ENCODE measurements at places on chromosomes 1 and 21.

DNA sequence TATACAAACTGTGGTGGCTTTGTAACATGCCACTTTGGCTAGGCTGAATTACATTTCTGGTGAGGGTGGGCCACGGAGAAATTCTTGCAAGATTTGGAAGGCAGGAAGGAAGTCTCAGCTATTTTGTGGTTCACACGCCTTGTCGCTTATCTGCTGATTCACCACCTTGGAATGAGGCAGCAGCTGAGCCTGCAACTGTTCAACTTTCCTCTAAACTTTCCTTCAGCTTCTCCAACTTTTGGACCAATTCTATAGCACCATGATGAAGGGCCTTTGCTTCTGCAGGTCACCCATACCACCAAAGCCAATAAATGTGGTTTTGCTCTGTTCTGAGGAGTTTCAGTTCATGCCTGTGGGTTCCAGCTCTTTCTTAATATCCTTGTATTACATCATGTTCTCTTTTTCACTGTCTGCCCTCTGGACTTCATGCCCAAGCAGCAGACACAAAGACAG, 337.6 kb upstream of the SNX7 start:
- peak; percentile 1 for DNase-seq

DNA sequence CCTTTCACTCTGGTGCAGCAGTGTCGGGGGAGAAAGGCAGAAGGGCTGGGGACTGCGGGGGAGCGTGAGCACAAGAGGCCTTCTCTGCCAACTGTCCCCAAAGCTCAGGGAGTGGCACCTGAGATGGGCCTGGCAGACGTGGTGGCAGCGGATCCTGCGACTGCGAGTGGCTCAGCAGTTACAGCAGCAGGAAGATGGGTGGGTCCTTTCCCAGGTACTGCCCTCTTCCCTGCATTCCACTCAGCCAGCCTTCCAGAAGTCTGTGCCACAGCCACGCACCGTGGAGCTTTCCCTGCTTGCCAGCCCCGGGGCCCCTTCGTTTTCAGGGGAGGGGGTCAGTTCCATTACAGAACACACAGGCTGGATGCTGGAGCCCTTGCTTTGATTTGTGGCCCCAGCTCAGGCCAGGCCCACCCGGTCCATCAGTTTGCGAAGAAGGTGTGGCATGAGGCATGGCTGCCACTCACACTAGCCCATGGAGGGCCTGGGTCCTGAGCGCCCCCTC, 17.2 kb downstream of the MTHFR start:
- no peak for DNase-seq

GRCh38 chr1:12067900-12068821, 5.1 kb downstream of the TNFRSF8 start:
- DNase-seq = no peak

DNA sequence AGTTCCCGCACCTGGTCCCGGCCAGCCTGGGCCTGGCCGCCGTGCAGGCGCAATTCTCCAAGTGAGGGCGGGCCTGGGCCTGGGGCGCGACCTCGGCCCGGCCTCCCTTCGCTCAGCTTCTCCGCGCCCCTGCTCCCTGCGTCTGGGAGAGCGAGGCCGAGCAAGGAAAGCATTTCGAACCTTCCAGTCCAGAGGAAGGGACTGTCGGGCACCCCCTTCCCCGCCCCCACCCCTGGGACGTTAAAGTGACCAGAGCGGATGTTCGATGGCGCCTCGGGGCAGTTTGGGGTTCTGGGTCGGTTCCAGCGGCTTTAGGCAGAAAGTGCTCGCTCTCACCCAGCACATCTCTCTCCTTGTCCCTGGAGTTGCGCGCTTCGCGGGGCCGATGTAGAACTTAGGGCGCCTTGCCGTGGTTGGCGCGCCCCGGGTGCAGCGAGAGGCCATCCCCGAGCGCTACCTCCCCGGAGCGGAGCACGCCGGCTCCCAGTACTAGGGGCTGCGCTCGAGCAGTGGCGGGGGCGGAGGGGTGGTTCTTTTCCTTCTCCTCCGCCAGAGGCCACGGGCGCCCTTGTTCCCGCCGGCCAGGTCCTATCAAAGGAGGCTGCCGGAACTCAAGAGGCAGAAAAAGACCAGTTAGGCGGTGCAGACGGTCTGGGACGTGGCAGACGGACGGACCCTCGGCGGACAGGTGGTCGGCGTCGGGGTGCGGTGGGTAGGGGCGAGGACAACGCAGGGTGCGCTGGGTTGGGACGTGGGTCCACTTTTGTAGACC, 1.2 kb downstream of the OLIG1 start:
- DNase-seq = no peak

DNA sequence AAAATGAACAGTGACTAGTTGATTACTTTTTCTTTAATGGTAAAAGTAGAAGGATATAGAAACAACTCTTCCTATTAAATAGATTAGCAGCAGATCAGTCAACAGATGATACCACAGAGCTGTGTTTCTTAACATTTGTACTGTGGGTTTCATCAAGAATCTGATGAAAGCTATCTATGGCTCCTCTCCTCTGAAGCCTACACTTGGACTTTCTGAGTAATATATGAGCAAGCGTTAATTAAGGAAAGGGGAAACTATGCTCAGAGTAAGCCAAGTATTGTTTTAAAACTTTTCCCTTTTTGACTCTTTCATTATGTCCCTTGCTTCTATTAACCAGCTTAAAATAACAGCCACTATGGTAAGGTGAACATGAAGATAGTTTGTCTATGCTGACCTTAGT, 10.8 kb downstream of the ARID4B start:
- no peak for DNase-seq

- no peak for DNase-seq
Observed at GRCh38 chr1:241240069-241240468, 116.9 kb downstream of the RGS7 start.

- no peak for DNase-seq
Observed at GRCh38 chr21:25334046-25334730, 273.1 kb downstream of the MRPL39 start.

DNA sequence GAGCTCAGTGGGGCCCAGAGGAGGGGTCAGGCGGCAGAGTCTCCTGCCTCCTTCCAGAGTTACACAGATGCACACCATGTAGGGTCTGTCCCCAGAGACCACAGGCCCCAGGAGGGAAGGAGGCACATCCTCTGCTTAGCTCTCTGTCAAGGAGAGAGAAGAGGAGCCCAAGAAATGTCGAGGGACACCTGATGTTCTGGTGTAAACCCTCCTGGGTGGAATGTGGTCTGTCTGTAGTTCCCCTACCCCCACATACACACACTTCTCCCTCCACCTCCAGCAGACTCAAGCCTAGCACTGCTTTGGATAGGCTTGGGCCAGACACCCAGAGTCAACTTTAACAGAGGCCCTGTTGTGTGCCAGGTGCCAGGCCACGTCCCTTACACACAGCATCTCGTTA, 34.2 kb downstream of the KIF21B start:
- DNase-seq = no peak

DNA sequence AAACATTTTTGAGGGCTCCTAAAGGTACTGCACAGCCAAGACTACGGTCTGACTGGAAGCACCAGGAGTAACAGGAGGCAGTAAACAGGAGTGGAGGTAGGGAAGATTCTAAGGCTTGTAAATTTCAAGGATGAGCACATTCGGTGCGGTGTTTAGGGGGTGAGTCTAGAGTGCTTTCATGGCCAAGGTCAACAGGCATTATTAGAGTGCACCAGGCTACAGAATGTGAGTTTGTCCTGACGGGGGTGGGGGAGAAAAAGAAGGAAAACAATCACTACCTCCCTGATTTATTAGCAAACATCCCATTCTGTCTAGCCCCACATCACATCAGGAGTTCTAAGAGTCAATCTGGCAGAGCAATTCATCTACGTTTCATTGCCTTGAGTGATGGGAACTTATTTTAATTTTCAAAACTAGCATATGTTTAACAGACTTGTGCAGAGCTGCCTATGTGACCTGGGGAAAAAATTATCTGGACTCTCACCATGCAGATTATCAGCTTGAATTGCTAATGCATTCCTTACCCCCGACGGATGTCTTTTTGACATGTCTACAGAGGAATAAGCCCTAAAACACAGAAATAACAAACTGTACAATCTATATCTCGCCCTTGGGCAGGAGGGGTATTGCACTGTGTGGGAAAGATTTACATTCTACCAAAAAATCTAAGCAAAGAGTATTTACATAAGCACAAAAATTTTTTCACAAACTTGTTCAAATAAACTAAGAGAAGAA, 45.0 kb downstream of the APP start:
- DNase-seq = no peak

GRCh38 chr21:28442624-28443023, 550.1 kb downstream of the LTN1 start:
- DNase-seq = no peak

DNA sequence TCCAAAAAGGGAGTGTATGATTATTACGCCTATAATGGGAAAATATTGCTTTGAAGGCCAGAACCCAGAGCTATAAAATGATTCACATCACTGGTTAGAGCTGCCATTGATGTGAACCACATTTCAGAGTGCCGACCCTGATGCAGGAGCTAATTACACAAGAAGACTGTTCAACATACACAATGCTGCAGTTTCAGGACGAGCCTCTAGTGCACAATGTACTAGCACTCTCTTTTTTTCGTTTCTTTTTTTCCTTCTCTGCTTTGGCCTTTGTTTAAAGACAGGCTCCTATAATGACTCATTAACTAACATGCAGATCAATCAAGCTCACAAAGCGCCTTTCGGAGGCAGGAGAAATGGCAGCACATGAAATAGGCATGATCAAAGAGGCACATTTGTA, 66.0 kb upstream of the HMGB4 start:
- DNase-seq = no peak

- no peak for DNase-seq
Observed at GRCh38 chr21:42127164-42128150, 56.3 kb downstream of the UMODL1 start.

DNA sequence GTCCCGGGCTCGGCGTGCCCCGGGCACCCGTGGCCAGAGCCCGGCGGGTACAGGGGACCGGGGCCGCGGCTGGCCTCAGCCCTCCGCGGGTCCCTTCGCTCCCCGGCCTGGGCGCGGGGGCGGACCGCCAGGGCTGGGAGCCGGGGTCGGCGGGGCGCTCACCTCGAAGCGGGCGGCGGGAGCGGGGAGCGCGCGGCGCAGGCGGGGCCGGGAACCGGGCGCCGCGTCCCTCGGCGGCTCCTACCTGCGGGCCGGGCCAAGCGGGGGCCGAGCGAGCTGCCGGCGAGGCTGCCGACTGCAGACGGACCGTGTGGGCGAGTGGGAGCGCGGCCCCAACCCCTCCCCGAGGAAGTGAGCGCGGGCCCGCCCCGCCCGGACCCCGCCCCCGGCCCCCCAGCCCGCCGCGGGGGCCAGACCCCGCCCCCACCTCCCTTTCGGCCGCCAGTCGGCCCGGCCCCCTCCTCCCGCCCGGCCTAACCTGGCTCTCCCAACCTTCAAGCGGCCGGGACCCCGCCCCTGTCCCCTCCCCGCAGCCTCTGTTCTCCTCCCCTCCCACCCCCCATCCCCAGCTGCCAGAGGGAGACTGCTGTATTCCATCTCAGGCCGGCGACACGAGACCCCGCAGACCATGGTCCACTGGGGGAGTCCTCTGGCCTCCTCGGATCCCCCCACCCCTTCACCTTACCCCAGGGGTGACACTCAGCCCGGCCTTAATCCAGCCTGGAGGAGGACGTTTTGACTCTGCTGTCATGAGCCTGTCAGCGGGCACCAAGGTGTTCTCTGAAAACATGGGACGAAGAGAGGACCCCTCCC, at the start of gene FHL3:
FHL3 (minus strand) TSS at position 320 of the 813 bp plus-strand sequence. CDS start 6,102 bp downstream, outside the sequence.
- DNase-seq = no peak

- DNase-seq = no peak
Observed at GRCh38 chr1:11114966-11115365, 15.3 kb upstream of the EXOSC10 start.

DNA sequence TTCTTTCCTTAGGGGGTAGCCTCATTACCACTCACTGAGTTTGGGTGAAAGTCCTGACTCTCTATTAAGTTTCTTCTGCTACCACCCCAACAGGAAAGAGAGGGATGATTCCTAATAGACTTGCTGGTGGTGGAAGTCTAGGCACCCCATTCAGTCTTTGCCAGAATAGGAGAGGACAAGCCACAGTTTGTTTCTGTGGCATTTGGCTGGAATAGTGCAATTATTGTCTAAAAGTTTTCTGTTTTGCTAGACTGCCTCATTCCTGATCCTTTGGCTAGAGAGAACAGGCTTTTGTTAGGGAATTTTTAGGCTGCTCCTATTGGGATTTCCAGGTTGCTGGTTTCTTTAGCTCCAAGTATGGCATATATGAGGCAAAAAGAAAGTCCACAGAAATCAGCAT, 9.9 kb upstream of the HJV start:
- no peak for DNase-seq

DNA sequence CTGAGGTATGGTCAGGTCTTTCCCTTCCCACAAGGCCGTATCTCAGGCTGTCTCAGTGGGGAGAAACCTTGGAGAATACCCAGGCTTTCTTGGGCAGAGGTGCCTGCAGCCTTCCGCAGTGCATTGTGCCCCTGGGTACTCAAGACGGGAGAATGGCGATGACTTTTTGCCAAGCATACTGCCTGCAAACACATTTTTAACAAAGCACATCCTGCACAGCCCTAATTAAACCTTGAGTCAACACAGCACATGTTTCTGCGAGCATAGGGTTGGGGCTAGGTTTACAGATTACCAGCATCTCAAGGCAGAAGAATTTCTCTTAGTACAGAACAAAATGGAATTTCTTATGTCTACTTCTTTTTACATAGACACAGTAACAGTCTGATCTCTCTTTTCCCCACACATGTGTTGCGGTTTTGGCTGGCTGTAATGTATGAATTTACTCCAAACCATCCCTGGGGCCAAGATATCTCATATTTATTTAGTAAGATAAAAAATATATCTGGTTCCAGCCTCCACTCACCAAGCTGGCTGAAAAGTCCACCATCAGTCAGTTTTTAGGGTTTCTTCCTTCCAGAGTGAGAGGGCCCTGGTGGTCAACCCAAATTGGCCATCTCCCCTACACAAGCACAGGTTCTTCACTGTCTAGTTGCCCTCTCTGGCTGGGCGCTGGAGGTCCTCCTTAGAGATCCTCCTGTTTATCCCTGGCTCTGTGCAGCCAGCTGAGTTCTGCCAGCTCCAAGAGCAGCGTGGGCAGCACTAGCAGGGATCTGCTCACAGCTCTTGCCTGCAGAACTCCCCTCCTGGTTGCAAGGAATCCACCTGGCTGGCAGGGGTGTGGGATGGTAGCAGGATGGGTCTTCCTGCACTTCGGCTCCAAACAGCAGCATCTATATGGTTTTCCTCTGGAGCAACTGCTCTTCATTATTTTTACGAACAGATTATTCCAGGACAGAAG, 2.6 kb downstream of the FAAH start:
- DNase-seq = no peak

DNA sequence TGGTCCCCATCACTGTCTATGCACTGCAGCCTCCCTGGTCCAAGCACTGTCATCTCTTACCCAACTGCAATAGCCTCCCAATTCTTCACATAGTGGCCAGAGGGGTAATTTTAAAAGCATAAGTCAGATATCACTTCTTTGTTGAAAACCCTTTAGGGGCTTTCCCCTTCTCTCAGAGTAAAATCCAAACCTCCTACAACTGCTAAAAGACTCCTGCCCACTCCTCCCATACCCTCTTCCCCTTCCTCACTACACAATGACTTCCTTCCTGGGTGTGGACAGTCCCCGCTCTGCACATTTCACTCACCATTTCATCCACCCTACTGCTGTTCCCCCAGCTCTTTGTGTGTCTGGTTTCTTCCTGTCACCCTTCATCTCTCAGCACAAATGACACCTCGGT, 8.3 kb downstream of the MCOLN2 start:
- no peak for DNase-seq
